ENCODE measurements at places on chromosomes 12 and 14.

- no peak for DNase-seq
Measured at GRCh38 chr12:49933796-49934195, 16.7 kb upstream of the AQP2 start.

DNA sequence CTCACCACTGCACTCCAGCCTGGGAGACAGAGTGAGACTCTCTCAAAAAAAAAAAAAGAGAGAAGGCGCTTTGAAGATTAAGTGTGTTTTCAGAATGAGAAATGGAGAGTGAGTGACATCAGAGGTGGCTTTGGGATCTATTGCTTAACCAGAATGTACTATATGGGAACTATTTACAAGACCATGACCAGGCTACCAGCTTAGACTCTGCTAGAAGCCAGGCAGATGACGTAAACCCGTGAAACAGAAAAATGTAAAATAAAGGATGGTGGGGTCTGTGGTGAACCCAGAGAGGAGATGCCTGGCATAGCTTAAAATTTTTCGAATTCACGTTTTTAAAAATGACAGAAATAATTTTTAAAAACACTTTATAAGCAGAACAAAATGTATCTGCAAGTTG, 82.0 kb downstream of the IFT43 start:
- DNase-seq: no peak

- DNase-seq: peak; percentile 64
Measured at GRCh38 chr14:101559624-101560533, 1.4 kb upstream of the DIO3 start.

- DNase-seq: peak; percentile 37
Measured at GRCh38 chr14:68658943-68659931, 133.6 kb downstream of the ZFP36L1 start.

- DNase-seq: no peak
Measured at GRCh38 chr14:104399432-104400155, 180.0 kb upstream of the C14orf180 start.

DNA sequence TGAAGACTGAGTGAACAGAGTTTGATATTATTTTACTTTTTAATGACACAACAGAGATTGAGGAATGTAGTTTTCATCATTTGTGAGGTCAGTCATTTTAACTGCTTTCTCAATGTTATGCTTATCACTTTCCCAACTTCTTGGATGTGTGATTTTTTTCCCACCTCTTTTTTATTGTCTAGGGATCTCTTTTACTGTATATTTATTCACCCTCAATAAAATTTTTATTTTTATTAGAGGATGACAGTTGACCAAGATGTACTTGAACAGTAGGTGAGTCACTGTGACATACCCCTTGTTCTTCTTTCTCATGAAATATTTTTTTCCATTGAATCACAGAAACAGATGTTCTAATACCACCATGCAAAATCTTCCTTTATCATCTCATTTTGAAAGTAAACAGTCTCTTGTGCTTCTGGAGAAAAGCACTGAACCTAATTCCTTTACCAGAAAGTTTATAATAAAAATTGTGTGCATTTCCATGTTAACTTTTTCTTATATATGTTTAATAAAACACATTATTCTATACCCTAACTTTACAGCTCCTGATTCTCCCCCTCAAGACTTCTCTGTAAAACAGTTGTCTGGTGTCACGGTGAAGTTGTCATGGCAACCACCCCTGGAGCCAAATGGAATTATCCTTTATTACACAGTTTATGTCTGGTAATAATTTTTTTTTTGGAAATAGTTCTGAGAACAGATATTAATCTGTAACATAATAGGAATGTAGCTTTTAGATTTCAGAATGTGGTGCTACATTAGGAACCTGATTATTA, 65.9 kb downstream of the PTPRQ start:
- DNase-seq: no peak

DNA sequence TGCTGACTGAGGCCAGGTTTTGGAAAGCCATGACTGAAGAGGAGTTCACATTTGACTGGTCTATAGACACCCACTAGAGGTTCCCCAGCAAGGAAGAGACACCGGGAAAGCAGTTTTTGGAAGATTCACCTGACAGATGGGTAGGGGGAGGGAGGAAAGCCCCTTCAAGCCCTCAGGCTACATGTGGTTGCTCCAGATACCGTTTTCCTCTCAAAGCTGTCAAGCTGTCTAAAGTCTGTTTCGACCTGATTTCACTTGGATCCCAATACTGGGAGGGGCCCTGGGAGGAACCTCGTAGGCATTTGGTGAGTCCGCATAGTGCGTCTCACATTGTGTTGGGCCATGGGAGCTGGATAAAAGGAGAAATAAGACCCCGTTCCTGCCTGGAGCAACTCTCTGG, 1.7 kb upstream of the LRP1 start:
- no peak for DNase-seq

DNA sequence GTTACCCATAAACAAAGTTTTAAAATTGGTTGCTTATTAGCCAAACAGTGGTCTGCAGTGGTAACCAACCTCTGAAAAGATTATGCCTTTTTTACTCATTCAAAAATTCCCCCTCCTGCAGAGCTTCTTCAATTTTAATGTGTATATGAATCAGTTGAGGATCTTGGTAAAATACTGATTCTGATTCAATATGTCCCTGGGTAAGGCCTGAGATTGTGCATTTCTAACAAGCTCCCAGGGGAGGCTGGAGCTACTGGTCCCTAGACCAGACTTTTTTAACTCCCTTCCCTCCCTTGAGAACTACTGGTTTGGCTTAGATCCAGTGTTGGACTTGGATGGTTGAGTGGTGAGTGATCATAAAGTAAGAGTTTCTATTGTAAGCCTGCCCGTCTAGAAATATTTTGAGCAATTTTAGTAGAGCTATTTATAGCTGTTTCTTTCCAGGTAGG, 90.2 kb downstream of the FUT8 start:
- DNase-seq: no peak

DNA sequence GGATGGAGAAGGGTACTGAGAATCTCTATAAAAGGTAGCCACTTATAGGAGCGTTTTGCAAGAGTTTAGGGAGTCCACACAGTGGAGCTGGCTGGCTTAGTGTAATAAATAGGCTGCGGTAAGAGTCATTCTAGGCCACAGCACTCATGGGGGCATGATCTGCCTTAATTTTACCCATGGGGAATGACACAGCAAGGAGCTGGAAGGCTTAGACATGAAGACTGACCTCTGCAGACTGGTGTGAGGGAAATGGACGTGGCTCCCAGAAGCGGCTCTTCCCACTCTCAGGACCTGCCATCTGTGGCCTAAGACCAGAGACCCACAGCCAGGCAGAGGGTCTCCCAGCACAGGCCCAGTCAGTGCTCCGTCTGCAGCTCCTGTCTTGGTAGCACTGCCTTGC, 173.3 kb downstream of the PPM1H start:
- DNase-seq: no peak

GRCh38 chr12:41724216-41724615, 420.5 kb downstream of the GXYLT1 start:
- no peak for DNase-seq

- DNase-seq: no peak
Measured at GRCh38 chr12:114670291-114670980, 13.5 kb downstream of the TBX3 start.

DNA sequence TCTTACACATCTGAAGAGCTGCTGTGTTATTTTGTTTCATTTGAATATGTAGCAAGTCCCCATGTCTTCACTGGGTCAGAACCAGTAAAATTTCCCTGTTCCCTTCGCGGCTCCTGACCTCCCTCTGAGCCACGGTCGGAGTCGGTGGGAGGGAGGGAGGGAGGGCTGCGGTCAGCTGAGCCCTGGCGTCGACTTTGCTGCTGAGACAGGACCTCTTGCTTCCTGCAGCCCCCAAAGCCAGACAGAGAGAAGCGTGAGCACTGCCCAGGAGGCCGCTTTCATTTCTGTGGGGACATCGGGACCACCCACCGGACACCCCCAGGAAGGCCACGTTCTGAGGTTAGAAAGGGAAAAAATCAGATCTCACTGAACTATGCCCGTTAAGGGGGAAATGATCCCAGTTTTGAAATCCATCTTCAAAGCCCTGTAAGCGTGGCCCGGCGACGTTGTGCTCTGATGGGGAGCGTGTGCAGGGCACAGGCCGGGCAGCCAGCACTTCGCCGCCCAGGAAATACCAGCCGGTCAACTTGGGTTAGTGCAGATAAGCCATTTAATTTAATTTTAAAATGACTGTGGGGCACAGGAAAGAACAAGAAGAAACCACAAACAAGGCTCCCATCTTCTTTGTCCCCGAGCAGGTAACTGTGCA, 42.1 kb downstream of the NOC4L start:
- DNase-seq: no peak

- DNase-seq: no peak
Measured at GRCh38 chr14:59150990-59151389, 37.5 kb upstream of the DAAM1 start.

- DNase-seq: no peak
Measured at GRCh38 chr14:23158779-23159178, 24.7 kb downstream of the SLC7A8 start.

DNA sequence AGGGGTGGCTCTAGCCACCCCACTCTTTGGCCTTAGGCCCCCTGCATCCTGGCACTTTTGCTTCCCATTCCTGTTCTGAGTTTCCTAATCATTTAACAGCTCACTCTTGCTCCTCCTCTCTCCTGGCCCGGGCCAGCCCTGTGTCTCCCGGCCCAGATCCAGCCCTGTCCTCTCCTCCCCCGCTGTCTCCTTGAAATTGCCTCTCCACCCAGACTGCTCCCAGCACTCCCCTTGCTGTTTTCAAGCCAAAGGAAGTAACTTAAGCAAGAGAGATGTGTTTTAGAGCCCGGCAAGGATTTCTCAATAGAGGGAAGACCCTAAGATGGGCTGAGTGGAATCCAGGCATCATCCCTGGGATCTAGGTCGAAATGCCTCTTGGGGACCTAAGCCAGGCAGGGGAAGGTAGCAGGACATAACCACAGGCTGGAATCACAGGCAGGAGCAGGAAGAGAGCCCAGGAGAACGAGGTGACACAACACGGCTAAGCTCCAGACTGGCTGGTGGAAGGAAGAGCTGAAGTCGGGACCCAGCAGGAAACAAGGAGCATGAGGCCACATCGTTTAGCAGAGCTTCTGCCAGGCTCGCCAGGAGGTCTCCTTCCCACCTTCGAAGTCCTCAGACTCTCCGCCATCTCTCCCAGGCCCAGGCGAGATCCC, 2.0 kb upstream of the LRP1-AS start:
- DNase-seq: peak; percentile 85

Data from left ventricle myocardium superior (tissue), 1 donor.